ENCODE measurements at places on chromosomes 16 and 17. TPM values are rescaled to one million over a fixed set of nuclear protein-coding genes. Genes with fewer than 3 reads are reported as not detected.

CMTM2 gene
- 1.1 TPM for total RNA-seq

DNA sequence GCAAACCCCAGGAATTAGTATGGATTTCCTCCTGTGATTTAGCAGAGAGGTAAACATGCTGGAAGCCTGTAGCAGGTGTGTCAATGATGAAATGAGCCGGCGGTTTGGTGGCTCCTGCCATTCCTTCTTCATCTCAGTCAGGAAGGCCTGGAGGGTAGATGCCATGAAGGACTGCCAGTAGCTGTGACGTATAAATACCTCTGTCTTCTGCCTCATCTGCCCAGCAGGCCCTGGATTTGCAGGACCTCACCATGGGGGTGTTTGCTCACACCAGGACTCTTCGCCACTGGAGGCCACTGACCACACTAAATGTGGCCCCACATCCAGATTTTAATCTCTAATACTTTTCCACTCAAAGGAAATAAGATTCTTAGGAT is 16.1 kb upstream of the SLC4A1 start:
- no peak overlapping the region for H3K4me3 ChIP-seq
- no peak for DNase-seq
- H3K36me3 ChIP-seq = no peaks in the 10 kb centered on the region
- peaks cover 17% of the 10 kb centered on the region for H3K4me1 ChIP-seq
- peaks cover 4% of the 10 kb centered on the region for H3K27me3 ChIP-seq
- no peak overlapping the region for H3K27ac ChIP-seq

DNA sequence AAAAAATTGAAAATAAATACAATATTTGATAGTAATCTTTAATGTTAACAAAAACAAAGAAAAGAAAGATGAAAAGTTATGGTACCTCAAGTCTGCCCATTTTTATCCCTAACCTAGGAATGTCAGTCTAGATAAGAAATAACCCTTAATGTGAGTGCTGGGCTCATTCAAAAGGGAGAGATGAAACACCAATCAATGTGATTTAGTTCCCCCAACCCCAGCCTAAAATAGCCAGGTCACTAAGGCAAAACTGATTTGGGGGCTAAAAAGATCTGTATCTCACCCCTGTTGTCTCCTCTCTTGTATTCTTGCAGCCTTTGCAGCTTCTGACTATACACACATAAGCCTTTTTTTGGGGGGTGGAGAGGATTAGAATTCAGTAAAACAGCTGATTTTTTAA is 3.2 kb upstream of the IGF2BP1 start:
- peaks cover 21% of the 10 kb centered on the region for H3K4me1 ChIP-seq
- H3K36me3 ChIP-seq = no peaks in the 10 kb centered on the region
- peak; percentile 1 for DNase-seq
- H3K4me3 ChIP-seq = no peak overlapping the region
- H3K27ac ChIP-seq = no peak overlapping the region

DNA sequence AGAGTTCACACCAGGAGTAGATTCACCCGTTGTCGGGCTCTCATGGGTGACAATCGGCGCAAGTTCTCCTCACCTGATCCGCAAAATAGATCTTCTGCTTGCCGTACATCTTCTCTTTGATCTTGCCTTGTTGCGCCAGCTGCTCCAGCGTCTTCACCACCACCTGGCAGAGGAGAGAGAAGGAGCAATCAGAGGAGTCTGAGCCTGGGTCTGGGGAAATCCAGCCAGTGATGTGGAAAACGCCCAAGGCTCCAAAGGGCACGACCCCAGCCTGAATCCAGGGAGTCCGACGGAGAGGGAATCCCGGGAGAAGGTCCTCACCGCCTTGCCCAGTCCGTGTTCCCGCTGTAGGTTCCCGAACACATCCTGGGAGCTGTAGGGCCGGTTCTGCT is 393 bp downstream of the PSMC3IP start:
- no peak for DNase-seq
- peaks cover 48% of the 10 kb centered on the region for H3K36me3 ChIP-seq
- no peaks in the 10 kb centered on the region for H3K27me3 ChIP-seq
- peaks cover 50% of the 10 kb centered on the region for H3K4me1 ChIP-seq
- H3K4me3 ChIP-seq = peak overlapping the region; percentile 82
- peak overlapping the region; percentile 95 for H3K27ac ChIP-seq

- H3K4me3 ChIP-seq = no peak overlapping the region
- H3K27me3 ChIP-seq = peaks cover 15% of the 10 kb centered on the region
- H3K36me3 ChIP-seq = no peaks in the 10 kb centered on the region
Observed at GRCh38 chr17:41082626-41083025, 1.3 kb upstream of the KRTAP4-7 start.

DNA sequence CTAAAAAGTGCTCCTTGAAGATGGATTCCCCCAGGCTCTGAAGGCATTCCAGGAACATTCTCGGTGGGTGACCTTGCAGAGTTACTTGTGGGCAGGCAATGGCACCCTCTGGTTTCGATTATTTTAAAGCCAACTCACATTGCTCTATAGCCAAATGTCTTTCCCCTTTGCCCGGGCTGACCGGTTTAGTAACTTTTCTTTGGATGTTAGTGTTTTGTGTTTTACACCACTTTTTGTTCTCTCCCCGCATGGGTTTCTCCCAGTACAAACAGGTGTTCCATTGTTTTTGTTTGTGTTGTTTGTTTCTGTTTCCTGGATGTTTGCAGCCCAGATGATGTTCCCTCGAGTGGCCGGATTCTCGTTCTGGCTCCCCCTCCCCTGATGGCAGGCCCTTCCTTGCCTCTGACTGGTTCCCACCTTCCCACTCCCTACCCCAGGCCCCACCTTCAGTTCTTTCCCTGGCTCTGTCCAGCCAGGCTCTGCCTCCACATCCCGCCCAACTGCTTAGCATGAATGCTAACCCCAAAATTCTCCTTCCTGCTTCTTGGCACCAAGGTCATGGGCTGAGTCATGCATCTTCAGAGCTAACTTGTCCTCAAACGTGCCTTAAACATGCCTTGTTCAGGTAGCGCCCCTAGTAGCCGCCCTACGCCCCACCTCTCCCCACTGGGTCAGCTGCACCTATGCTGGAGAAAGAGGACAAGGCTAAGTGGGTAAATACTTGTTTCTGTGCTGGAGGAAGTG is 40.6 kb downstream of the ELAC2 start:
- DNase-seq = no peak
- H3K27me3 ChIP-seq = peaks cover 20% of the 10 kb centered on the region
- peaks cover 2% of the 10 kb centered on the region for H3K4me1 ChIP-seq
- H3K36me3 ChIP-seq = no peaks in the 10 kb centered on the region
- H3K4me3 ChIP-seq = no peak overlapping the region
- no peak overlapping the region for H3K27ac ChIP-seq

GRCh38 chr16:89074803-89075688 is 18.6 kb upstream of the ACSF3 start:
- H3K27ac ChIP-seq = no peak overlapping the region
- H3K27me3 ChIP-seq = no peaks in the 10 kb centered on the region
- peaks cover 2% of the 10 kb centered on the region for H3K36me3 ChIP-seq
- H3K4me1 ChIP-seq = no peaks in the 10 kb centered on the region
- no peak overlapping the region for H3K4me3 ChIP-seq

Data from activated CD8-positive, alpha-beta memory T cell treated with anti-CD3 and anti-CD28 coated beads, Interleukin-2, amount 10 ng/mL, durations not matched to agents 7 days and 5 days (primary cell).